Esophagus muscularis mucosa (tissue), 4 donors: ENCODE measurements at places on chromosomes 13 and 19. TPM values are rescaled to one million over a fixed set of nuclear protein-coding genes. Genes with fewer than 3 reads are reported as not detected.

ZNF729 gene
- total RNA-seq: not detected

MIA gene
- 2.8 TPM for total RNA-seq

SCEL gene
- not detected for total RNA-seq

ATXN8OS gene
- 0.83 TPM for total RNA-seq

KLF16 gene
- 7.9 TPM for total RNA-seq

ZNF181 gene
- 24.9 TPM for total RNA-seq

TPTE2 gene
- not detected for total RNA-seq

PHLDB3 gene
- total RNA-seq: 13.8 TPM

DNA sequence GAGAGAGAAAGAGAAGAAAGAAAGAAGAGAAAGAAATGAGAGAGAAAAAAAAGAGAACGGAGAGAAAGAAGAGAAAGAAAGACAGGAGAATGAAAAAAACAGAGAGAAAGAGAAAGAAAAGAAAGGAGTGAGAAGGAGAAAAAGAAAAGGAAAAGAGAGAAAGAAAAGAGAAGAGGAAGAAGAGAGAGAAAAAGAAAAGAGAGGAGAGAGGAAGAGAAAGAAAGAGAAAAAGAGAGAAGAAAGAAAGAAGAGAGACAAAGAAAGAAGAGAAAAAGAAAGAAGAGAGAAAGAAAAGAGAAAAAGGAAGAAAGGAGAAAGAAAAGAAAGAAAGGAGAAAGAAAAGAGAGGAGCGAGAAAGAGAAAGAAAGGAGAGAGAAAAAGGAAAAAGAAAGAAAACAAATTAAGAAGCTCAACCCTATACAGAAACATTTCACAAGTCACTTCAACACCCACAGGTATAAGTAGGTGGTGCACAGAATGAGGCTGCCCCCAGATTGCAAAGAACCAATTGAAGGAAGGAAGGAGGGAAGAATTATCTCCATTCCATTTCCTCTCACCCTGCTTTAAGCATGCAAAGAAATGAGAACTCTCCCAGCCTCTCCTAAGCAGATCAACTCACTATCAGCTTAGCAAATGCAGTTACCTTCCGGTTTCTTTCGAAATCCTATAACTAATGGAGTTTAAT, 98.8 kb upstream of the CACNA1A start:
- DNase-seq: no peak

- DNase-seq: no peak
Observed at GRCh38 chr13:58592052-58592451, 960.5 kb downstream of the PCDH17 start.

DNA sequence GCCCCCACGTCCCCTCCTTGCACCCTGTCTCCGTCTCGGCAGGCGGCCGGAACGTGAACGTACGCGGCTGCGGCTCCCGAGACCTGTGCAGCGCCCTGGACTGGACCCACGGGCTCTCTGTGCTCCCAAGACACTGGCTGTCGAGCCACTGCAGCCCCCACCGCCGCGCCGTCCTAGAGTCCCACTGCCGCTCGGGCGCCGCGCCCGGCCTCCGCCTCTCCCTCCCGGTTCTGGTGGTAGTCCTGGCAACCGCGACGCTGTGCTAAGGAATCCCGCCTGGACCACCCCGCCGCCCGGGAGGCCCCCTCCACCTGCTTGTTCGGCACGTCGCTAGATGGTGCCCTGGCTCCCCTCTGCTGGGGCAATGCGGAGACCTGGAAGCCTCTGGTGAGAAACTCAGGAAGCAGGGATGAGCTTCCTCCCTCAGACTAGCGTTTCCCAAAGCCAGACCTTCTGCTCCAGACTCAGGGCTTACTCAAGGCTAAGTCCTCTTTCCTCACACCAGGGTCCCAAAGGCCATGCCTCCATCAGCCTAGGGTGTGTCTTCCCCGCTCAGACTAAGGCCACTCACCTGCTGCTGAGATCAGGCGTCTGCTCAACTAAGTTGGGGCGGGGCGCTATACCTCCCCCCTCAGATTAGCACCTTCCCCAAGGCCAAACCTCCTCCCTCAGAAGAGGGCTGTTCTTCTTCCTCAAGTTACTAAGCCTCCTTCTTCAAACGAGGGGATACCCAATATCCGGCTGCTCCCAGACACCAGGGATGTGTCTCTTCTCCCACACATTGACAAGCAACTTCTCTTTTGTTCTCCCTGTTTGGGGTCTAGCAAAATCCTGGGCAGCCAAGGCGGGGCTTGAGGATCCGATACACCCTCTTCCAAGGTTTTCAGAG, 16.1 kb upstream of the IRGC start:
- no peak for DNase-seq

- no peak for DNase-seq
Observed at GRCh38 chr19:45058622-45059159, 17.6 kb downstream of the ZNF296 start.

DNA sequence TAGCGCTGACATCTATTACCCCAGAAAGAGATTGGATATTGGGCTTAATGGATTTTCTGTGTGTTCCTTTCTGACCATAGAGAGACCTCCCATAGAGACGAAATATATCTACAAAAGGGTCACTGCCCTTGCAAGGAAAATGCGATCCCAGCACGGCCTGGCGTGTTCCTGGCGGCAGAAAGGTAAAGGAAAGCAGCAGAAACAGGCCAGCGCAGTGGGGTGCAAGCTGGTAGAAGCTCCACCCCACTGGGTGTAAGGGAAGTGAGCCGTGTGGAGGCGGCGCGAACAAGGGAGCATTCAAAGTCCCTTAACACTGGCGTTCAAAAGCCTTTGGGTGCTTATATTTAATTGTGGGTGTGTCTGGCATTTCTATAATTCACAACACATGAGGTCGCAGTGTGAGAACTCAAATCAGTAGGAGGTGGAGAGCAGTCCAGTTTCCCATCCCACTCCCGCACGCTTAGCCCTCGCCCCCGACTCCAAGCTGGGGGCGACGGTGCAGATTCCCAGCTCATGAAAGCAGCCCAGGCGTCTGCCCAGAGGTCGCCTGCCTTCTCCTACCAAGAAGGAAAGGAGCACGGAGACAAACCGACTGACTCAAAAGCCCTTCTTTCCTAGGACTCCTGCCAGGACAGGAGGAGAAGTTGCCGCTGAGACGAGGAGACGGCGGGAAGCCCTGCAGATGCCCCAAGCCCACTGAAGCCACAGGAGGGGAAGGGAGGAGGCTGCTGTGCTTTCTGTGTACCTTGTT, 478.4 kb downstream of the FOXO1 start:
- no peak for DNase-seq

DNA sequence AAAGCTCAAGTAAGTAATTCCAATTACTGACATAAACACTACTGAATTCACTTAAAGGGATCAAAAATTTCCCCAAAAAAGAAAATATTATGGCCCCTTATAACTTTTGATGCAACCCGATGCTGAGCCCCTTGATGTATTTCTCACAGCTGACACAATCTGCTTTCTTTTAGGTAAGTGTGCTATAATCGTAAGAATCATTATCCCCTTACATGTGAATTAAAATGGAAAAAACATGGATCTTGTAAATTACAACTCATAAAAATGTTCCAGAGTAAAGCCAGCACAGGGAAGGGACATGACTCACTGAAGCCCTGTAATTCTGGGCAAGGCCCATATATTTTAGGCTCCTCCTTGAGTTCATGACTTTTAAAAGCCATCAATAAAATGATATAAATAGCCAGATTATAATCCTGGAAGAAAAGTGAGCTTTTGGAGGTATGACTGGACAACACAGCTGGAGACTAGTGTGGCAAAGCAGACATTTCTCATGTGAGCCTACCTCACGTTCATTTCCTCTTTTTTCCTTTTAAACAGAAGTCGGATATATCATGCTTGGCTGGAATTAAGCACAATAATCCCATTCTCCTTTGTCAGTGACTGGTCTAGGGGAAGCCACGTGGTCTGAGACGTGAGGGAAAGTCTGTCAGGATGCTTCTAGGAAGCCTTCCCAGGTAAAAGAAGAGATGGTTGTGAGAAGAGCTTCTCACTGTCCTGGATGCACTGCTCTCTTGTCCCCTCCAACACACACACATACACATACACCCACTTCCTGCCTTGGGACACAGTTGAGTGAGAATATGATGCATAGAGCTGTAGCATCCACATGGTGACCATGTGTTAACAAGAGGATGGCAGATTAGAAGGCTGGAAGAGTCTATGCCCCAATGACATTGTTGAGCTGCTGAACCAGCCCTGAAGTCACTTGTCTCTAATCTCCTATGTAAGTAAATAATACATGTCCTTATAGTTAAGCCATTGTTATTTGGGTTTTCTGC, 165.4 kb downstream of the RGCC start:
- DNase-seq: no peak

GRCh38 chr13:104181526-104182231, 1115.5 kb upstream of the SLC10A2 start:
- DNase-seq: no peak

DNA sequence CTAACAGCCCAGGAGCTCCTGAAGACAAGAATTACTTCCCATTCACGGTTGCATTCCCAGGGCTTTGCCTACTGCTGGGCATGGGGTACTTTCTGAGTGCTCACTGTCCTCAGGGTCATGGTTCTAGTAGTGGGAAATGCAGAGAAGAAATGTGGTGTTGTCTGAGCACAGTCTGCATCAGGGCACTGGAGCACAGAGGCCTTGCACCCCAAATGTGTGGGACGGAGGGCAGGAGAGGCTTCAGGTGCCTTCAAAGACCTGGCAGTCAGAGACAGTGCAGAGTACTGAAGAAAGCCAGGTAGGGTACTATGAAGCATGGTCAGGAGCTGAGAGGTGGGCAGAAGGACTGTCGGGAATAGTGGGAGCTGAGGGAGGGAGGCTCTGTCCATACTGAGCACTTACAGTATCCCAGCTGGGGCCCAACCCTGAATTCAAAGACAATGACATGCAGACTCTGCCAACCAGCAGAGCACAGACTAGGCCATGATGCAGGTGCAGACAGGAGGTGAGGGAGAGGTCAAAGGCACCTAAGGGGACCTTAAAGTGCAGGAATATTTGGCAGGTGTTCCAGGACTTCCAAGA, 144.4 kb downstream of the USP12 start:
- DNase-seq: no peak

GRCh38 chr13:79645569-79645968, 164.6 kb downstream of the NDFIP2 start:
- DNase-seq: no peak

- DNase-seq: no peak
Observed at GRCh38 chr13:97225533-97225932, 3.4 kb downstream of the MBNL2 start.

DNA sequence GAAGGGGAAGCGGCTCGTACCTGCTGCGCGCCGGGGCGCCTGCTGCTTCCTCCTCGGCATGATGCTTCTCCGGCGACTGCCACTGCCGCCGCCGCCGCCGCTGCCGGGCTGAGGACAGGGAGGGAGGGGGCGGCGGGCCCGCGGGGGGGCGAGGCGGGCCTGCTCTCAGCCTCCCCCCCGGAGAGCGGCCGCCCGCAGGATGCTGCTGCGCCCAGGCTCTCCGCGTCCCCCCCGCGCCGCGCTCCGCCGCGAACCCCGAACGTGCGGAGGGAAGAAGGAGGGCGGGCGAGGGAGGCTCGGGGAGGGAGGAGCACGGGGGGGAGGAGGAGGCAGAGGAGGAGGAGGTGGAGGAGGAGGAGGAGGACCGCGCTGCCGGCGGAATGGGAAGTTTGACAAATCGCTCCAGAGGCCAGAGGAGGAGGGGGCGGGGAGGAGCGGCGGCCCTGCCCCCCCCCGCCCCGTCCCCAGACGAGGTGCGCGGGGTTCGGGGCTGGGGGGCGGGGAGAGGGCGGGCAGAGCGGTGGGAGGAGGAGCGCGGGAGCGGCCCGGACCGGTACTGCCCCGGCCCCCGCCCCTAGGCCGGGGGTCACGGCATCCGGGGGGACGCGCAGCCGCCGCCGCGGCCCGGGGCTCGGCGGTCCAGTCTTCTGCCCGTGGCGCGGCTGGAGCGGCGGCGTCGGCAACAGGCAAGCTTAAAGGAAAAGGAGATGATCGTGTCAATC, at the start of gene TSHZ3:
TSS of gene TSHZ3 (minus strand) at position 277 of the 722 bp plus-strand sequence. CDS start at position 60, 217 bp downstream.
- DNase-seq: no peak

DNA sequence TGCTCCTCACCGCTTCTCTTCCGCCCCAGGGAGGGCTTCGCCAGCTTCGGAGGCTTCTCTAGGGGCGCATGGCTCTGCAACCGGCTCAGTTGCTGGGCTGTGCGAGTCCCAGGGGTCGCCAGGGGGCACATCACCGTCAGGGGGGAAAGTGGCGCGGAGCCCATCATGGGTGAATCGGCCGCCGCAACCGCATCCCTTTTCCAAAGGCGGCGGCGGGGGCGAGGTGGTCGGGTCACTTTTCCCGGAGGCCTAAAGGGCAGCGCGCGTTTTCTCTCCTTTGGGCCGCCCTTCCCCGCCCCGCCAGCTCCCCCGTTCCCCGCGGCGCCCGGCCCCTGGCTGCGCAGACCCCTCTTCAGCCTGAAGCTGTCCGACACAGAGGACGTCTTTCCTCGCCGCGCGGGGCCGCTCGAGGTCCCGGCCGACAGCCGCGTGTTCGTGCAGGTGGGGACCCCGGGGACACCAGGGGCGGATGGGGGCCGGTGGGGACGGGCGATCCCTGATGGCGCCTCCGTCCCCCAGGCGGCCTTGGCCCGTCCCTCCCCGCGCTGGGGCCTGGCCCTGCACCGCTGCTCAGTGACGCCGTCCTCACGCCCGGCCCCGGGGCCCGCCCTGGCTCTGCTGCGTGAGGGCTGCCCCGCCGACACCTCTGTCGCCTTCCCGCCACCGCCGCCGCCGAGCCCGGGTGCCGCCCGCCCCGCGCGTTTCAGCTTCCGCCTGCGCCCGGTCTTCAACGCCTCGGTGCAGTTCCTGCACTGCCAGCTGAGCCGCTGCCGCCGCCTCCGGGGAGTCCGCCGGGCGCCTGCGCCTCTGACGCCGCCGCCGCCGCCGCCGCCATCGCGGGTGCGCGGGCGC, 1.7 kb downstream of the TGFBR3L start:
- no peak for DNase-seq

GRCh38 chr19:20359933-20360720, 193.1 kb downstream of the ZNF486 start:
- DNase-seq: no peak
